ENCODE measurements at places on chromosomes 12 and 14.

DNA sequence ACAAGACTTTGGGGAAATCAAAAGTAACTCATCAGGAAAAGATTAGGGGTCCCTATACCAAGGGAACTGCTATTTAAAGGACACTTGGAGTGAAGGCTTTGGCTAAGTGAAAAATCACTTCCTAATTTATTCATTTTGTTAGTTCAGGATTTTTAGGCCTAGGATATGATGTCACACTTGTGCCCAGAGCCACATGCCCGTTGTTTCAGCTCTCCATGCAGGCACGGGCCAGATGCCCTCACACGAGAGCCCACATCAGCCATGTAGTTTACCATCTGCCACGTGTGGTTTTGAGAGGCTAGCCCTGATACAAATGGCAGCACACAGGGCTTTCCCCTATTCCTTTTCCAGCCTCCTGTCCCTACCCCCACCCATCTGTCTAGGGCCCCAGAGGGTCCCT, 11.9 kb upstream of the LRP1-AS start:
- DNase-seq = no peak

- no peak for DNase-seq
Measured at GRCh38 chr14:56156096-56156495, 37.9 kb downstream of the PELI2 start.

DNA sequence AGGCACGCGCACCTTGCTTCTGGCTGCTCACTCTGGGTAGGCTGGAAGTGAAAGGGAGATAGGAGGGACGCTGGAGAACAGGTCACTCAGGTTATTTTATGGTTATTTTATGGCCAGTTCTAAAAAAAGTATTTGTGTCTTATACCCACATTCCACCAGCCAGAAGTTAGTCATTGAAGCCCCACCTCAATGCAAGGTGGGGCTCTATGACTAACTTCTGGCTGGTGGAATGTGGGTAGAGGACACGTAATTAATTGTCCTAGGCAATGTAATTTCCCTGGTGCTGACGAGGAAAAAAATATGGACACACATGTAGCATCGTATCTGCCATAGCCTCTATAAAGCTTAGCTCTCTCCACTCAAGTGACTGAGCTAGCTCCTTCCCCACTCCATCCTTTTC, 104.9 kb downstream of the PDZRN4 start:
- peak; percentile 85 for DNase-seq

DNA sequence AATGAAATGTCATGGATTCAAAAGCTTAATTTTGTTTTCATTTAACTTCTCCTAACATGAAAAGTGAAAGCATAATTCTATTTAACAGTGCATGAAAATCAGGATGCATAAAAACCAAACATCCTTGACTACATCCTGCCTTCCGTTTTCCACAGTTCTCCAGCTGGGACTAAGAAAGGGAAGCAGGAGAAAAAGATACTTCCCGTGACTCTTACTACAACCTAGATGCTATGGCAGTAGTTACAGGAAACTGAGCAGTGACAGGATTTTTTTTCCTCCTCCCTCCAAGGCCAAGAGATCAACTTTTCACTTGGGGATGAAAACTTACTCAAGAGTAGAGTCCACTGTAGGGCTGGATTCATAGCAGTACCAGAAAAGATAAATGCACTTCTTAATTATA, 2.6 kb downstream of the EXOC5 start:
- no peak for DNase-seq

GRCh38 chr12:5715021-5715420, 230.0 kb downstream of the ANO2 start:
- DNase-seq = no peak

- DNase-seq = no peak
Measured at GRCh38 chr14:21521501-21521900, 4.6 kb downstream of the SALL2 start.

- no peak for DNase-seq
Measured at GRCh38 chr12:3605692-3606091, 114.7 kb downstream of the PRMT8 start.

DNA sequence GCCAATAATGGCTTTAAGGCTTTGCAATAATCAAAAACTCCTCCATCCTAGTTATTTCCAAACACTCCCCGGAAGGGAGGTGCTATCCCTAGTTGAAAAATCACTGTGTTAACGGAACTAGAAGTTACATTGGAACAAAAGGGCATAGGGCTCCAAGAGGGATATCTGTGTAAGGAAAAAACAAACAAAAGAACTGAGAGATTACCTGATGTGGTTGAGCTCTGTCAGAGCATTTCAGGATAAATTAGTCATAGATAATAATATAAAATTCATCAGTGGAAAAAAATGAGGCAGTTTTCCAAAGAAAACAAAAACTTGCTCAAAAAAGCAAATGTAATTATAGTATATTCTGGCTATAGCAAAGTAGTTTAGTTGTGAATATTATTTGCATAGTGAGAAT, 27.4 kb upstream of the PAPLN start:
- DNase-seq = peak; percentile 50

- no peak for DNase-seq
Measured at GRCh38 chr14:88040146-88040545, 35.2 kb downstream of the GPR65 start.

- DNase-seq = peak; percentile 64
Measured at GRCh38 chr12:104910196-104910840, 47.8 kb downstream of the SLC41A2 start.

DNA sequence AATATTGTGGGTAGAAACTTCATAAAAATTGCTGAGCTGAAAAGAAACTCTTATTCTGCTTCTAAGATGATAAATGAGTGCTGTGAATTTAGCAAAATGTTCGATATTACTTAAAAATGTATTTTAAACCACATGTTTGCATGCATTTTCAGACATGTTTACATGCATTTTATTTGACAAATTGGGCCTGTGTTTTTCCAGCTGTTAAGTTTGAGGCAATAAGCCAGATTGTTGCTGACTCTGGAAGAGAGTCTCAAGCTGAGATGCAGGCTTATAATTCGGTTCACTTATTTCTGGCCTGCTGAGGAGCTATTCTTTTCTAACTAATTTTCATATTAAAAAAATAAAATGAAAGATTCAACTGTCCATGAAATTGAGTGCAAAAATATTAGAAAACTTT, 110.1 kb downstream of the SYNE2 start:
- DNase-seq = no peak

- no peak for DNase-seq
Measured at GRCh38 chr12:88784166-88784565, 203.9 kb upstream of the KITLG start.

- peak; percentile 57 for DNase-seq
Measured at GRCh38 chr14:61296719-61297502, 15.8 kb upstream of the TMEM30B start.

GRCh38 chr14:55813630-55814029, 233.6 kb downstream of the KTN1 start:
- no peak for DNase-seq

DNA sequence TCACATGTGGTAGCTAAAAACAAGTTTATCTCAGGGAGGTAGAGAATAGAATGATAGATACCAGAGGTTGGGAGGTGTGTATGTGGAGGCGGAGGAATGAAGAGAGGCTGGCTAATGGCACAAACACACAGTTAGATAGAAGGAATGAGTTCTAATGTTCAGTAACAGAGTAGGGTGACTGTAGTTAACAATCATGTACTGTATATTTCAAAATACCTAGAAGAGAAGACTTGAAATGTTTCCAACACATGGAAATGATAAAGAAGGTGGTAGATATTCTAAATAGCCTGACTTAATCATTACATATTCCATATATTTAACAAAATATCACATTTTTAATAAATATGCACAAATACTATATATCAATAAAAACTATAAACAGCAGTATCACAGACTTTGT, 8.9 kb upstream of the IFNG-AS1 start:
- DNase-seq = no peak

GRCh38 chr12:116381744-116382685, 104.5 kb upstream of the MED13L start:
- peak; percentile 56 for DNase-seq

DNA sequence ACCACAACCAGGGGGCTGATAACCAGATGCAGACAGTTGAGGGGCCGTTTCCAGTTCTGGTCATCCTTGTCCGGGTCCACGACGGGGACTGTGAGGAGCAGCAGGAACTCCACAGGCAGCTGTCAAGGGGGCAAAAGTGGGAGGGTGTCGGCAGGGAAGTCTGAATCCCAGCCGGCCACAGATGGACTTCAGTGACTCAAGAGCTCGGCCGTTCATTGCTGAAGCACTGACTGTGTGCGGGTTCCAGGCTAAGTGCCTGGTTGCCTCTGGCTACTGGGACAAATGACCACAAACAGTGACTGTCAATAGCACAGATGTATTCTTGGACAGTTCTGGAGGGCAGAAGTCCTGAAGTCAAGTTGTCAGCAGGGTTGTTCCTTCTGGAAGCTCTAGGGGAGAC, 19.6 kb downstream of the SLC8B1 start:
- DNase-seq = no peak

- no peak for DNase-seq
Measured at GRCh38 chr12:31224768-31225448, 101.0 kb downstream of the SINHCAF start.

- peak; percentile 18 for DNase-seq
Measured at GRCh38 chr12:113049976-113050742, 6.4 kb upstream of the DTX1 start.

- DNase-seq = peak; percentile 54
Measured at GRCh38 chr12:81627336-81628189, 131.6 kb downstream of the PPFIA2 start.

GRCh38 chr14:27190296-27190695, 592.5 kb upstream of the NOVA1 start:
- DNase-seq = no peak

DNA sequence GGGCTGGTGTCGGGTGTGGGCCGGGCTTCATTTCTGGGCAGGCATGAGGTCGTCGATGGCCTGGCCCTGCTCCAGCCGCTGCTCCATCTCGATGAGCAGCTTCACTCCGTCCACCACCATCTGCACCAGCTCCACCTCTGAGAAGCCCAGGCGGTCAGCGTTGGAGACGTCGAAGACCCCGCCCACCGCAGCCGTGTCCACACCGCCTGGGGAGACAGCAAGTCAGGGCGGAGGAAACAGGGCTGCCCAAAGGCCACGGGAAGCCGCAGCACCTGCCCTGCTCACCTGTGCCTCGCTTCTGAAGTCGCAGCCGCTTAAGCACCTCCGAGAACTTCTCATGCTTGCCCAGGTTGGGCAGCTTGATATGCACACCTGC, 2.8 kb downstream of the CKB start:
- no peak for DNase-seq

DNA sequence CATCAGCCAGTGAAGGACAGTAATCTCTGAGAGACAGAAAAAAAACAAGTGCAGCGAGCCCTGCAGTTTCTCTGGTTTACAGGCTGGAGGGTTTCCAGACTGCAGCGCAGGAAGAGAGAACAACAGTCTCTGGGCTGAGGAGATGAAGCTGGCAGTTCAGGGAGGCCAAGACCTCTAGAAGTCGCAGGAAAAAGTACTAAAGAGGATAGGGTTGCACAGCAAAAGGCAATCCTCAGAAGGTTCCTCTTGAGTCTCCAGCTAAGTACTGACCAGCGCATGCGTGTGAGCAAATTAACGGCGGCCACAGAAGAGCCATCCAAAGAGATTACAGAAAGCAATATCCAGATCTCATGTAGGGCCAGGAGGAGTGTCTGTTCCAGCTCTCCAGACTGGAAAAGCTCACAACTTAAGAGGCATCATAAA, 12.2 kb upstream of the CCDC60 start:
- no peak for DNase-seq

GRCh38 chr12:66045506-66045905, 85.0 kb downstream of the LLPH start:
- DNase-seq = no peak

DNA sequence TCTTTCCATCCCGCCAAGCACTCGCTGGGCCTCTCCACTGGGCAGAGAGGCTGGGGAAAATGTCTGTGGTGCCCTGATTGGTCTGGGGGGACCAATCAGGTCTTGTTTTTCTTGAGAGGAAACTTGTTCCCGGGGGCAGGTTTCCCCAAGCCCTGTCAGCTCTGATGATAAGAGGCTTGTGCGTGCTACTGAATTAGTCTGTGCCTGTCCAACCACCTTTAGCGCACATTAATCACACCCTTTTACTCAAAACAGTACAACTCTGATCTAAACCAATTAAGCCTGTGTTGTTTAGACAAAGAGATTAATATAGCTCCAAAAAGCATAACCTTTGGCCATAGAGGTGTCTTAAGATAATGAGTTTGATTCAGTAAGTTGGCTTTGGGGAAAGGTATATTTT, 580.4 kb downstream of the VRK1 start:
- DNase-seq = no peak

GRCh38 chr12:39393890-39394289, 49.0 kb downstream of the KIF21A start:
- DNase-seq = no peak

DNA sequence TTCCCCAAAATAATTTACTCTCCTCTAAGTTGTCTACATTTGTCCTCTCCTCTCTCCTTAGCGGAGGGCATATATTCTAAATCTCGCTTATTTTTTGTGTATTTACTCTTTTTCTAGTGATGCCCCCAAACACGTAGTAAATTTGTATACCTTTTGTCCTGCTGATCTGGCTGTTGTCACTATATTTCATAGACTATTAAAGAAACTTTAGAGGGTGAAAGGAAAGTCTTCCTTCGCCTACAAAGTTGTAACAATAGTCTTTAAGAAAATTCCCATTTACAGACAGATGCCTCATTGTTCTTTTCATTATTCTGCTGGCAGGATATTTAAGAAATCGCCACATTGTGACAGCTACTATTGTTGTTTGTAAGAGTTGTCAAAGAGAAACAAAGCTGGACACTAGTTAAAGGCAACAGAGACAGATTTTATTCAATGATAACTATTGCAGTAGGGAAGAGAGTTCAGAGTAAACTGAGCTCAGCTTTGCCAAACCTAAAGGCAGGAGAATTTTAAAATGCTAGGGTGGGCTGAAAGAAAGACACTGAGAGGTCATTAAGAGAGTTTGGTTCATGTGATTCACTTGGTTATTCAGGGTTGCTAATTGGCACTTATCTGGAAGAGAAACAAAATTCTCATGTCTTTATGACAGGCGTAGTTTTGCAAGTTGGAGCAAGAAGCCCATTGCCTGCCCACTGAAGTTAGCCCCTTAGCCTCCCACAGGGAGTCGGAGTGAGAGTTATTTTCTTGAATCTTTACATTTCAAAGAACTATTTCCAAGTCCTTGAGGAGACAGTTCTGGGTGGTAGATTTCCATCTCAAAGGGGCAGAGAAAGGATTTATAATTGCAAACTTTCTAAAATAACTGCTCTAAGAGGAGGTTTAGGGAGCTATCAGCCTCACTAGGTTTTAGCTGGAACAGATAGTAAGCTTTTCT, 1272.5 kb upstream of the SEL1L start:
- DNase-seq = no peak

GRCh38 chr12:12835378-12836146, 22.4 kb downstream of the DDX47 start:
- DNase-seq = peak; percentile 100

DNA sequence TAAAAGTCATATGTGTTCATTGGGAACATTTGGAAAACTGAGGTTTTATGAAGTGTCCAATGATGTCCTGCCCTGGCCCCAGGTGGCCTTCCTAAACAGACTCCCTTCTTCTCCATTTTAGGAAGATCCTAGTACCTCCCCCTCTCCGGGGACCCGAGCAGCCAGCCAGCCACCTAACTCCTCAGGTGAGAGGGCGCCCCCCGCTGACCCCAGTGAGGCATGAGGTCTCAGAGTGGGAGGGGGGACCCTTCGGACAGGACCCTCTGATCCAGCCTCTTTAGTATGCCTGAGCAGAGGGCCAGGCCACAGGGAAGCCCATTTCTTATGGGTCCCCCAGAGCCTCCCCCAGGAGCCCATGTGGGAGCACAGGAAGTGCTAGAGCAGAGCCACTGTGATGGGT, 23.7 kb downstream of the DEGS2 start:
- DNase-seq = no peak

- DNase-seq = peak; percentile 87
Measured at GRCh38 chr12:119208626-119209061, 29.9 kb downstream of the HSPB8 start.
